KBM-7 (cell line): ENCODE measurements at places on chromosomes 2 and 18.
A peak's percentile ranks its signal among the peaks of the same experiment; 100 is the strongest.

DNA sequence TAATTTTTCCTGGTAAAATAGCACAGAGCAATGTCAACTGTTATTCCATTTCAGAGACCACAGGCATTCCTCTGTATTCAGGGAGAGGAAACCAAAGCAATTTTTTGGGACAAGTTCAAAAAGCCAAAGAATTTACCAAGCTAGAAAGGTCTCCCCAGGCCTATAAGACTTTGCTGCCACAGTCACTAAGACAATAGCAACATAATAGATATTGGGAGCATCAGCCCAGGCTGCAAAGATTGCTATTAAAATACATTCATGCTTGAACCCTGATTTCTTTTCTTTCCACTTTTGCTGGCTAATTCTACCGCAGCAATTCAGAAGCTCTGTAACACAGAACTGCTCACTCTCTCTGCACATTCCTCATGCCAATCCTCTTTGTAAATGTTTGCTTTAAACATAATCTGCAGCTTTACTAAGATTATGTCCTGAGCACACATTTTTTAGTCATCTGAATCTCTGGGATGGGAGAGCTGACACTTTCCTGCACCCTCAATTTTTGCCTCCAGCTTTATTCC is 76.3 kb downstream of the CLHC1 start:
- no peak for DNase-seq

DNA sequence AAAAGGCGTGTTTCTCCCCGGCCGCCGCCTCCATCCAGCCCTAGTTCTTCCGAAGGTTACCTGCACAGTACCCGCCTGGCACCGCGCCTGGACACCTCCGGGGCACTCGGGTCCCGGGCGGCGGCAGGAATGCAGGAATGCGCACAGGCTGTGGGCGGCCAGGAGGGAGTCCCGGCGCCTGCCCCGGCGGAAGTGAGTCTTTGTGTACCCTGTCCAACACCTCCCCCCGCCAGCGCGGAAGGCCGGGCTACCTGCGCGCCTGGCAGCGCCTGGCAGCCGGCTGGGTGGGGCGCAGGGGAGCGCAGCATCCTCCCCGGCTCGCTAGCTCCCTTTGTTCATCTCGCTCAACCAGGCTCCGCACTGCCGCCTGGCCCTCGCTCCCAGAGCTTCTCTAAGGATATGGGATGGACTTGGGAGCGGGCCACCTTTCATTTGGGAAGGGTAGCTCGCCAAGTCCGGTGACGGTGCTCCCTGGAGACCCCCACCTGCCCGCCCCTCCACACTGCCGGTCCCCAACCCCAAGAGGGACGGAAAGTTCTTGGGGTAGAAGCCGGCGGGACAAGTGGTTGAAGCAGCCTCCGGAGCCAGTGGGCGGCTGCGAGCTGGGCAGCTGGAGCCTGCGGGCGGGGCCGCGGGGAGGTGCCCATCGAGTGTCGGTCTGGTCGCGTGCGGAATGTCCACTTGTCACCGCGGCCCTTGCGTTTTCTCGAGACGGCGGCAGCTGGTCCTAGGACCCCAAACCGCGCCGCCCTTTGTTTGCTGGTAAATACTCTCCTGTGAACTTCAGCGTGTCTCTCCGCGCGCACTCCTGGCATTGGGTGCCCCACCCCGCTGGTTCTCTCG is 1.2 kb upstream of the ST6GAL2 start:
- DNase-seq: no peak

- DNase-seq: no peak
These were observed at the start of gene PRSS56 for GRCh38 chr2:232519581-232520438. PRSS56 (plus strand) TSS chr2:232520388; CDS start chr2:232520599, 211 bp downstream.

- no peak for DNase-seq
These were observed 173.6 kb upstream of the RAB6C start for GRCh38 chr2:129805899-129806298.

DNA sequence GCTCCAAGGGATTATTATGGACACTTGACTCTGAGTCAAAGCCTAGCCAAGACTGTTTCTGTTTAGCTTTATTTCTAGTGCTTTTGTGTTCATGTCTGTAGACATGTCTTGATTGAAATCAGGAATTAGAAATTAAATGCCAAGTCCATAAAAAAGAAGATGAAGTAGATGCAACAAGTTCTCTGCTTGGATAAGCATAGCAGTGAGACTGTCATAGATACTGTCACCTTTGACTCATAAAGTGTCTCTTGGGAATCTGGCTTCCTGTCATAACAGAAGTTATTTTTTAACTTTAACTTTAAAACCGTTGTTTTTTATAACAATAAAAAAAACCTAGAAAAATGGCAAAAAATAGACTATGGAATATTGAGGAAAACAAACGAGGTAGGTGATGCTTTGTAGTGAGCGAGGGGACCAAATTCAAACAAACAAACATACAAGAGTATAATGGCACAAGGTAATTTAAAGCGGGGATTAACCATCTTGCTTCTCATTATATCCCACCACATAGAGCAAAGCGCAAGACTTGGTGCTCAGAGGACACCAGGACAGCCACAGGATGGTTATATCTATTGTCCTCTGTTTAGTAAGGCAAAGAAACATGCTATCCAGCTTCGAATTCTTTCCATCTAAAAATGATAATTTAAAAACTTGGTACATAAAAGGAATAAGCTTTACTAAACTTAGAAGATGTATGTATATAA is 64.6 kb downstream of the CD226 start:
- DNase-seq: no peak

- DNase-seq: no peak
These were observed 11.5 kb downstream of the ROCK1 start for GRCh38 chr18:21100146-21100545.

DNA sequence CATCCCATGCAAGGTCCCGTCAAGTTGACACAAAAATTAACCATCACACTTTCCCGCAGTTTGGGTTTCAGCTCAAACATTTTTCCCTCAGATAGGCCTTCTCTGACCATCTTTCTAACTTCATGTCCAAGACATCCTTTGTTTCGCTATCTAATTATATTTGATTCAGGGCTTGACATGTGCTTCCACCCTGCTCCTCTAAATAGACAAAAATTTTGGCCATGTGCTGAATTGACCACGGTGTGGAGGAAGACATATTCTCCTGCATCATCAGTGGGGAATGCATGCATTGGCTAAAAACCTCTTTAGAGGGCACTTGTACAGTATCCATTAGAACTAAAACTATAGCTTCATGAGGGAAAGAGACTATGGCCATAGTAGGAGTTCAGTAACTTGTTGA is 81.2 kb downstream of the PLCL1 start:
- DNase-seq: no peak

DNA sequence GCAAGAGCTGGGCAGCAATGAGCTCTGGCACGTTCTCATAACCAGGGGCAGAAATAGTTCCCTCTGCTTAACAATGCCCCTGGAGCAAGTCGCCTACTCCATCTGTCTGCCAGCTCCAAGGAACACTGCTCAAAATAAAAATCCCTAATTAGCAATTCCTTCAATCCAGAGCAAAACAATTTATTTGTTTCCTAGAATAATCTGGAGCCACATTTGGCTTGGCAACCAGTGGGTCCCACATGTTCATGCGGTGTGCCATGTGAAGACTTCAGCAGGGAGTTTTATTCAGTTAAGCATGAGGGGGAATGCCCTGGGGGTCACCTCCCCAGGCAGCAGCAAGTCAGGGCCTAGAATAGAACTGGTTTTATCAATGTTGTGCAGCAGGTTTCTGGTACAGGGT is 7.6 kb upstream of the EGR4 start:
- DNase-seq: no peak

GRCh38 chr2:20456636-20457426 is 10.0 kb downstream of the RHOB start:
- no peak for DNase-seq

- peak; percentile 77 for DNase-seq
These were observed 266.5 kb downstream of the HRH4 start for GRCh38 chr18:24726727-24727492.

DNA sequence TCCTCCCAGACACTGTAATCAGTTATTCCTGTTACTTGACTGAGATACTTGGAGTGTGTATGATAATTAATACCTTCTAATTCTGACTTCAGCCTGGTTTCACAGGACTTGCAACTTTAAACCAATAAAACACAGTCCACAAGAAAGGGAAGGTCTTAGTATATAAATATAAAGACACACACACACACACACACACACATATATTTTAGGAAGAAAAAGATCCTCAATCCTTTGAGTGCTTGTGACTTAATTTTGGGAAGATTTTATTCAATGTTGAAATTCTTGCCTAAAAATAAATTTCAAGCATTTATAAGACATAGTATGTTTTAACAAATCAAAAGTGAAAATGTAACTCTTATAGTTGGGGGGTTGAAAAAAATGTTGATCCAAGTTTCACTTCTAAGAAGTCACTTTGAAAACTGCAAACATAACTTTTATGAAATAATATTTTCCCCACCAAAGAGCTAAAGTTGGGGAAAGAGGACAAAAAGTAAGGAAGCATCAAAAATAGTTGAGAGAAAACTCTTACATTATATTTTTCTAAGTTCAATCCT is 824 bp upstream of the VPS54 start:
- DNase-seq: no peak

- no peak for DNase-seq
These were observed 211.7 kb upstream of the REV1 start for GRCh38 chr2:99701503-99701902.

DNA sequence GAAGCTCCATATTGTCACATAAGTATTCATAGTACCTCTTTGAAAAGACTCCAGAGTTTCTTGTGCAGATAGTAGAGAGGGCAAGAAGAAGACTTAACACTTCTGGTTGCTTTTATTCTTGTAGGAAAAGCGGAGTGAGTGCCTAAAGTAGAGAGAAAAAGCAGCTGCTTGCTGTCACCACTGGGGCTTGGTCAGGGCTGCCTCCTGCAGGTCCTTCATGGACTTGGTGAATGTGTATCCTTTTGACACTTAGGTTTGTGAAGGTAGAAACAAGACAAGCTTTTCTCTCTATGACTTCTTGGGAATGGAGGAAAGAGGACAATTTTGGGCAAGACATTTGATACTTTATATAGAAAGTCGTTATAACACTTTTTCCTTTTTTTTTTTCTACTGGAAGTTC is 312.8 kb upstream of the FANCL start:
- DNase-seq: no peak

DNA sequence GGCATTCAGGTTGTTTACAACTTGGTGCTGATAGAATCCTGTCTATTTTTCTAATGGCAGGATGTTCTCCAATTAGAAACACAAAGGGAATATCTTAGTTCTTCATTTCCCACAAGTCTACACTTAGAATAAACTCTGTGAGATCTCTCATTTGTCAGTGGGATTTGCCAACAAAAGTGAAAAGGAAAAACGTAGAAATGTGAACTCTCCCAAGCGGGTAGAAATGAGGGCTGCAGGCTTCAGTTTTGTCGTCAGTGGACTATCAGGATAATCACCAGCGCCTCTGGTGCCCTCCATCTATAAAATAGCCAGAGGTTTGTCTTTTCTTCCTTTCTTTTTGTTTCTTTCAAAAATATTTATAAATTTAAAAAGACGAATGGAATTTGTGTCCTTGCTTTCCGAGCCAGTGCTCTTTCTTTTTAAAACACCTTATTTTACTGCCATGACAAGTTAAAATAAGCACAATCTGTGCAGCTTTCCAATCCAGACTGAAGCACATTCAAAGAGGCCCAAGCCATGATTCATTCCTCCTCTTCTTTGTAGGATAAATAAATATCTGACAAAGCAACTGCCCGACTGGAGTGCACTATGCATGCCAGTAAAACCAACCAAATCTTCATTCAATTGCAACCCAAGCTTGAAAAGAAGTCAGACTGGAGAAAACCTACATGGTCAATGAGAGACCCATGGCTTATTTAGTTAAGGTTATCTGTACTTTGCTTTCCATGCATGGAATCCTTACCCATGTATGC is 185.8 kb downstream of the ANKRD44 start:
- no peak for DNase-seq

- no peak for DNase-seq
These were observed 2.8 kb downstream of the G6PC2 start for GRCh38 chr2:168903888-168904287.

GRCh38 chr2:54941248-54941984 is 108.8 kb downstream of the RTN4 start:
- DNase-seq: no peak

DNA sequence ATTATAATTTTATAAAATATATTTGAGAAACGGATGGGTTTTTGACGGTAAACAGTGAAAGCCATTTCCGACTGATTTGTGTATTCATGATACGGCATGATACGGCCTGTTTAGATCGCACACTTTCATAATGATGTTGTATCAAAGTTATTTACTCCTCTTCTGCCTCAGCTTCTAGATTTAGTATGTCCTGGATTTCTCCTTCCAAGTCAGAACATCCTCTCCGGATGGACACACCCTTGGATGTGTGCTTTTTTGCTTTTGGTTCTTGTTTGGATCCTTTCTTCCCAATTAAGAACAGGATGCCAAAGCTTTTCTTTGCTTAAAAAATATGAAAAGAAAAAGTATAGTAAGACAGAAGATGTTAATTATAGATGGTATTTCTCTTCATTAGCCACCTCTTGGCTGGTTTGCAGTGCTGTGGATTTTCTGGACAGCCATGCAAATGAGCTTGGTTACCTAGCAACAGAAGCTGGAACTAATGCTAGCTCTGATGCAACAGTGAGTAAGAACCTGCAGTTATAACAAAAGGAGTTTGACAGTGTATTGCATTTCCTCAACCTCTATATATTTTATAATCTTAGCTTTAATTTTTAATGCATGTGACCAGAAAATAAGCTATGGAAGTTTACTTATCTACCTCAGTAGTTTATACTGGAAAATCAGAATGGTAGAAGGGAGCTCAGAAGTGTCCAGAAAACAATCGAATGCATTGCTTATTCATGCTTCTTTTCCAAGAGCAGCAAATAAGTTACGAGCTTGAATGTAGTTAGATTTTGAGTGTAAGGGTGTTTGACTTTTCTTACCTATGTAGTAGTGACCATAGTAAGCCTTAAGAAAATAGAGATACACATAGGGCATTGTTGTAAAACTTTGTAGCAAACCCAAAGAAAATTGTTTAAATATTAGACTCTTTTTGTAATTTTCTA is 27.9 kb downstream of the RMND5A start:
- DNase-seq: no peak

DNA sequence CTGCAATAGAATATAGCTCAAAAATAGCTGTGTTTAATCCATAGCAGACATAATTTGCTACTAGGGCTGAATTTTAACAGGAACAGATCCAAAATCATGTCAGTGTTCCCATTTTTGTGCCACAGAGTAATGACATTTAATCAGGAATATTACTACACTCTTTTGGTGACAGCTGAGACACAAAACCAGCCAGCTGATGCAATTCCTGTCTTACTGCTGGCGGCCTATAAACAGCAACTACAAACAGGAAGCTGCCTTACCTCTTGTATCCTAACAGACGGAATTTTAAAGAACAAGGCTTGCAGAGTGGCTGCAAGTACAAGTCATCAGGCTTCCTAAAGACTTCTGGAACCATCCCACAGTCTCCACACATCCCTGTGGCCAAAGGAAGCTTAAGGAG is 218.1 kb downstream of the ZNF521 start:
- DNase-seq: no peak

- DNase-seq: no peak
These were observed 53.9 kb downstream of the SH3BP4 start for GRCh38 chr2:235005603-235006259.

- no peak for DNase-seq
These were observed 563.4 kb downstream of the ZNF804A start for GRCh38 chr2:185161701-185162100.
